ENCODE measurements at places on chromosomes 5 and 9.

GRCh38 chr5:142846406-142846805 lies 76.2 kb downstream of the ARHGAP26 start:
- DNase-seq = no peak

GRCh38 chr9:130242270-130243014 lies 23.1 kb upstream of the HMCN2 start:
- DNase-seq = no peak

GRCh38 chr9:3962971-3963642 lies 336.8 kb downstream of the GLIS3 start:
- no peak for DNase-seq

- no peak for DNase-seq
These were observed 44.2 kb downstream of the FGF1 start for GRCh38 chr5:142641711-142642110.

All from NCI-H526 (cell line).